ENCODE measurements at places on chromosomes 6 and 20. TPM values are rescaled to one million over a fixed set of nuclear protein-coding genes. Genes with fewer than 3 reads are reported as not detected.

GRCh38 chr6:132830334-132830751 lies 16.0 kb downstream of the RPS12 start:
- DNase-seq = no peak

GRCh38 chr6:46098678-46099077 lies 31.1 kb upstream of the ENPP4 start:
- DNase-seq = no peak

FAM83B gene
- 0.18 TPM for total RNA-seq

PRICKLE4 gene
- total RNA-seq = not detected

- DNase-seq = no peak
Measured at GRCh38 chr6:127938701-127939100, 37.8 kb upstream of the THEMIS start.

MUC22 gene
- not detected for total RNA-seq

GRCh38 chr6:44102527-44102926 lies 24.7 kb downstream of the MRPL14 start:
- DNase-seq = no peak

CLDN20 gene
- not detected for total RNA-seq

DNA sequence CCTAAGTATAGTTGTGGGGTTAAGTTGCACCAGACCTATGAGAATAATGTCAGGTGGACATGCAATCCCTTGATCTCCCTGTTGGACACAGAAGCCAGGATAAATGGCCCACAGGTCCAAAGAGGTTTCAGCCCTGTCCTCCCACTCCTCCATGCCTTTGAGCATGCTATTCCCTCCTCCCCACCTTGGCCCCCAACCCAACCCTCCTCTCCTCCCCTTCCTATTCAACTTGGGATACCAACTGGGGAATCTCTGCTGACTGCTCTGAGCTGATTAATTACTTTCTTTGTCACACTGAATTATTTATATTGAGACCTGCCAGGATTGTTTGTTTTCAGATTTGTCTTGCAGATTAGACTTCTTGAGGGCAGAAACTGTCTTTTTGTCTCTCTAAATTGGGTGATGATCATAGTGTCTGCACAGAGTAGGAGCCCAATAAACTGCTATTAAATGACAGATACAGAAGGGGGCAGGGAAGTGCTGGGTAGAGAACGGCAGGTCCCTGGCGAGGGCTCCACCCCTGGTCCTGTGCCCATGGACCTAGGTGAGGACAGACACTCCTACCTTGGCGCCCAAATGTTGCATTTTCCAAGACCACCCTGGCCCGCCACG lies 120.9 kb downstream of the UNC5CL start:
- no peak for DNase-seq

DNA sequence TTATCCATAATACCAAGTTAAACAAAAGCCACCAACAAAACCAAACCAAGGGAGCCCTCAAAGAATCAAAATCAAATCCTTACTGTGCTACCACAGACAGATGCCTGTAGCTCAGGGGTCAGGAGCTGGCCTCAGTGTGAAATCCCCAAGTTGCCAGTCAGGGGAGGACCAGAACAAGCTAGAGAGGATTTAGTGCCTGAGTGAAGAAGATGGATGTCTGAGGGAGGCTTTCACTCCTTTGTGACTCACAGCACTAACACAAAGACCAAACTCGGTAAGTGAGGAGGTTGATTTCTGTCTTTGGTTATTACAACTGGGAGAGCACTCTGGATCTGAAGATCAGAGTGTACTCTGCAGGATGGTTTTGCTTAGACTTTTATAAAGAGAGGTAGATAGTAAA lies 189.9 kb upstream of the ZNF184 start:
- no peak for DNase-seq

GRCh38 chr6:125824946-125825771 lies 34.4 kb downstream of the NCOA7 start:
- no peak for DNase-seq

RPRD1B gene
- 40.5 TPM for total RNA-seq

GRCh38 chr6:31881136-31881859 lies 2.5 kb upstream of the SLC44A4 start:
- DNase-seq = no peak

HLA-A gene
- total RNA-seq = 2,175 TPM

BMP6 gene
- 0.23 TPM for total RNA-seq

DNA sequence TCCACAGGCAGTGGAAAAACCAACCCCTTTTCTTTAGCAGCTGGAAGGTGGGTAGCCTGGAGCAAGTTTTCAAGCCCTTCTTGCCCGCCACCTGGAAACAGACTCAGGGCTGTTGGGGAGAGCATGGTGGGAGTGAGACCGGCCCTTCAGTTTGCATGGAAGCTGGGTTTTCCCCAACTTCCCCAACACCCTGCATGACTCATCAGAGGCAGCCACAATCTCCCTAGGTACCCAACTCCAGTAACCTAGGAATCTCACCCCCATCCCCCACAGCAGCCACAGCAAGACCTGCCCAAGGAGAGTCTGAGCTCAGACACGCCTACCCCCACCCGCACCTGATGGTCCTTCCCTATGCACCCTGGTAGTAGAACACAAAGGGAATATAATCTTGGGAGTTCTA lies 86.3 kb upstream of the IRAK1BP1 start:
- no peak for DNase-seq

Measured in T-cell (primary cell).